Osteocyte (in vitro differentiated cells): ENCODE measurements at places on chromosomes 2 and 18. TPM values are rescaled to one million over a fixed set of nuclear protein-coding genes. Genes with fewer than 3 reads are reported as not detected.

- H3K4me1 ChIP-seq = no peaks in the 10 kb centered on the region
- H3K27ac ChIP-seq = no peak overlapping the region
- DNase-seq = no peak
These were observed 85.1 kb downstream of the DTNA start for GRCh38 chr18:34795070-34795732.

- H3K27me3 ChIP-seq = no peaks in the 10 kb centered on the region
- no peak overlapping the region for H3K4me3 ChIP-seq
- no peaks in the 10 kb centered on the region for H3K36me3 ChIP-seq
- H3K4me1 ChIP-seq = peaks cover 68% of the 10 kb centered on the region
These were observed 57.5 kb downstream of the HS1BP3 start for GRCh38 chr2:20593072-20594034.

DNA sequence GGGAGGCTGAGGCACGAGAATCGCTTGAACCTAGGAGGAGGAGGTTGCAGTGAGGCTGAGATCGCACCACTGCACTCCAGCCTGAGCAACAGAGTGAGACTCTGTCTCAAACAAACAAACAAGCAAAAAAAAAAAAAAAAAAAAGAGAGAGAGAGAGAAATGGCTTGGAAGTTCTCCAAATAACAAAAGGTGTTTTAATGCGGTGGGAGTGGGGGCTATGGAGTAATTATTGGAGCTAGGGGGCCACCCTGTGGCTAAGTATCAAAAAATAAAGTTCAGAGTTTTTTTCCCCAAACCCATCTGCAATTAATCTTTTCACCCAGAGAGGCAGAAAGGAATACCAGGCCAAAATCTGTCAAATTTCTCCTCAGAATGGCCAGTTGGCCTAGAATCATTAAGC lies 23.0 kb upstream of the CEP68 start:
- H3K27ac ChIP-seq = no peak overlapping the region
- no peak overlapping the region for H3K4me3 ChIP-seq
- H3K36me3 ChIP-seq = no peaks in the 10 kb centered on the region
- H3K4me1 ChIP-seq = peaks cover 2% of the 10 kb centered on the region
- H3K27me3 ChIP-seq = no peaks in the 10 kb centered on the region
- DNase-seq = no peak

DNA sequence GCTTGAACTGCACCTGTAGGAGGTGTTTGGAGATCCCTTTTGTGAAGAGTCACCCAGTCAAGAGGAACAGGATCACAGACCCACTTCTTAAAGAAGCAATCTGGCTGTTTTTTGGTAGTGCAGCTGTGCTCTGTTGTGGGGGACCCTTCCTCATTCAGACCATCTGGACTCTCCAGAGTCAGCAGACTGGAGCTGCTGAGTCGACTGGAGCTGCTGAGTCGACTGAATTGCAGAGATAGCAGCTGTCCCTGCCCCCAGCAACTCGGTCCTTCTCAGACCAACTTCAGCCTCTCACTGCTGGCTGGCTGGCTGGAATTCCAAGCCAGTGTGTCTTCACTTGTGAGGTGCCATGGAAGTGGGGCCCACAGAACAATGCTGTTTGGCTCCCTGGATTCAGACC lies 56.8 kb downstream of the GTF3C3 start:
- H3K4me1 ChIP-seq = no peaks in the 10 kb centered on the region
- H3K27ac ChIP-seq = no peak overlapping the region
- H3K4me3 ChIP-seq = no peak overlapping the region
- DNase-seq = no peak
- no peaks in the 10 kb centered on the region for H3K27me3 ChIP-seq
- peaks cover 16% of the 10 kb centered on the region for H3K36me3 ChIP-seq

- H3K27ac ChIP-seq = no peak overlapping the region
- H3K36me3 ChIP-seq = peaks cover 6% of the 10 kb centered on the region
- no peak overlapping the region for H3K4me3 ChIP-seq
- peaks cover 36% of the 10 kb centered on the region for H3K4me1 ChIP-seq
- no peak for DNase-seq
These were observed 521.8 kb upstream of the ZEB2 start for GRCh38 chr2:145041706-145042105.

DNA sequence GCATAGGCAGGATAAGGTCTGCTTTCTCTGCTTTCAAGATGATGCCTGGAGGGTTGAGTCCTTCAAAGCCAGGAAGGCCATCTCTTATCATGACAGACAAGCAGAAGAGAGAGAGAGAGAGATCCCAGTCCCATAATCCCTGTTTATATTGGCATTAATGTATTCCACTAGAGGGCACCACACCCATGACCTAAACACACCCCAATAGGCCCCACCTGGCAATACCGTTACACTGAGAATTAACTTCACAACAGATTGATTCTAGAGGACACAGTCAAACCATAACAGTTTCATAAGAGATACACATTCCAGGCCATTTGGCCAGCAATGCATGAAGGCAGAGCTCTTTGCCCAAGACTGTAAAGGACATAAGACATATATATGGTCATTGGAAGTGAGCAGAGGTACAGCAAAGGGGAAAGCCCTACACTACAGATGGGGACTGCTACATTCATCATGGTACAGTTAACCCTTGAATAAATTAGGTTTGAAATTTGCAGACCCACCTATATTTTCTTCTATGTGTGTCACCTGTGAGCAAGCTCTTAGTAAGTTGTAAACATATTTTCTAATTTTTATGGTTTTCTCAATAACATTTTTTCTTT lies 1516.1 kb downstream of the RPIA start:
- no peaks in the 10 kb centered on the region for H3K36me3 ChIP-seq
- no peak overlapping the region for H3K4me3 ChIP-seq
- no peak overlapping the region for H3K27ac ChIP-seq

CELF4 gene
- total RNA-seq = not detected in 2 replicates

LINC00305 gene
- total RNA-seq = not detected in 2 replicates

DSG1 gene
- total RNA-seq = not detected in 2 replicates

RAB6D gene
- 0.10 TPM in 1 of 2 replicates, not detected in the other for total RNA-seq

CNDP1 gene
- total RNA-seq = not detected in 2 replicates
